Spinal cord (tissue), 10 donors: ENCODE measurements at places on chromosomes 2 and 18.
A peak's percentile ranks its signal among the peaks of the same experiment; 100 is the strongest.

DNA sequence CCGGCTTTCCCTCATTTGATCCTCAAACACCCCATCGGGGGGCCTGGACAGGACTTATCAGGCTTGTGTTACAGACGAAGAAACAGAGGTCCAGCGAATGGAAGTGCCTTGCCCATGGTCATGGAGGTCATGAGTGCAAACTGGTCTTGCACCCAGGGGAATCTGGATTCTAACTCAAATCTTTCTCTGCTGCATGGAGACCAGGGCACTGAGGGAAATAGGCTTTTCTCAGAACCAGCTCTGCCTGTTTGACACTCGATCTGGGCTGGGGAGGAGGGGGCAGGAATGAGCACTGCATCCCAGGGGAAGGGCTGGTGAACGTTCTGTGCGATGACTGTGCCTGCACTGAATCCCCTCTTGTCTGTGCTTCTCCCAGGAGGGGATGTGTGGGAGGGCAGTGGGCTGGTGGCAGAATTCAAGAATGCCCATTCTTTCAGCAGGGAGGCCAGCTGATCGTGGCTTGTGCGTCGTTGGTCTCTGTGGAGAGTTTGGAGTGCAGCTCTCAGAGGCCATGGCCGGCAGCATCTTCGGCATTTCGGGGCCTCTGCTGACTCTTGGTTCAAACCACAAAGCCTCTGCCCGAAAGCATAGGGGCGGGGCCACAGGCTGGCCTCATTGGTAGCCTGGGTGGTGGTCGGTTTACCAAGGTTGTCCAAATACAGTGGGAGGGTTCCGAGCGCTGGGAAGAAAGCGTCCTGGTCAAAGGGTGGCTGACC lies 171.6 kb downstream of the DDX1 start:
- no peak for DNase-seq

DNA sequence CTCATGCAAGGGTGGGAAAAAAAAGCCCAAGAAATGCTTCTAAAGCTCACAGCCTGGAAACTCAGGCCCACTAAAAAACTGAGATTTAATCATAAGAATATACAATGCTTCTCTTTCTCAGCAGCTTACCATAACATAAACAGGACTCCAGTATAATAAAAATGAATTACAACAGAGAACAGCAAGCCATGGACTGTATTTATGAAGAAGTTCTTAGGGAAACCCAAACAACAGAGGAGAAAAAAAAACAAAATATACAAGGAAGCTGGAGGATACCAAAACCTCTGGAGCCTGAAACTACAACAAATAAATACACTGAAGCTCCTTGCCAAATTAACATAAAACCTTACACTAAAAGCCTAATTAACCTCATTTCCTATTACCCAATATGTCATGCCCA lies 187.8 kb downstream of the RDH14 start:
- DNase-seq, result no peak

DNA sequence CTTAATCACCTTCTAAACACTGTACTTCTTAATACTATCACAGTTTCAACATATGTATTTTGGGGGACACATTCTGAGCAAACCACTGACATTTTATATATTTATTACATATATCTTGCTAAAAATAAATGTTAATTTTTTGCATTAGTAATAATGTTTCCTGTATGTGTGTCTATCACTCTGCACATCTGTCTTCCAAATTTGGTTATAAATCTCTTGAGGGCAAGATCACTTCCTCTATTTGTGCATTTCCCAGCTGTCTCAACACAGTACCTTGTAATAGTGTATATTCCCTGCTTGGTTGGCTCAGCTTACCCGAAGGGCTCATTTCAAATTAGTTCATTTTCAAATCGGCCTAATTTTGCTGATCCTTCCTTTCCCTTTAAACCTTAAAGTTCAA lies 617.1 kb upstream of the GYPC start:
- DNase-seq, result no peak

GRCh38 chr2:189851174-189851826 lies 67.0 kb downstream of the PMS1 start:
- DNase-seq, result no peak

DNA sequence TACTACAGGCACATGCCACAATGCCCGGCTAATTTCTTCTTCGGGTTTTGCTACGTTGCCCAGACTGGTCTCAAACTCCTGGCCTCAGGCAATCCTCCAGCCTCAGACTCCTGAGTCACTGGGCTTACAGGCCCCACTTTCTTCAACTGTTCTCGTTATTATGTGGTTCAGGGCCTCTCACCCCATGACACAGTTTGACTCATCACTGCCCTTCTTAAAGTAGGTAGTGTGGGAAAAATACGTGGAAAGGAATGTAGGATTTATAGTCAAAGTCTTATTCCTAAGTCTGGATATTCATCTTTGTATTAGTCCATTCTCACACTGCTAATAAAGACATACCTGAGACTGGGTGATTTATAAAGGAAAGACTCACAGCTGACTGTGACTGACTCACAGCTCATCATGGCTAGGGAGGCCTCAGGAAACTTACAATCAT lies 19.4 kb downstream of the CENPA start:
- DNase-seq, result no peak

DNA sequence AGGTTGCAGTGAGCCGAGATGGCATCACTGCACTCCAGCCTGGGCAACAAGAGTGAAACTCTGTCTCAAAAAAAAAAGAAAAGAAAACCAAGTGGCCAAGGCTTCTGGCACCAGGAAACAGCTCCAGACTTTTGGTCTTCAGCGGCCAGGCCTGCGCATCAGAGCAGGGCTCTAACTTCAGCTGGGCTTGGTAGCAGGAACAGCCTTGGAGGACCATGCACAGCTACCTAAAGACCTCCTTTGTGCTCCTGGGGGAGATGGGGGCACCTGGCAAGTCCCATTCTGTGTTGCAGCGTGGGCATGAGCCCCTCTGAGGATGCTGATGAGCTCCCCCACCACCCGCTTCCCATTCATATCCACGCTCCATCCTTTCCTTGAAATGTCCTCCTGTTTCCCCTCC lies 56.4 kb upstream of the SEMA4C start:
- no peak for DNase-seq

GRCh38 chr2:1026141-1026540 lies 75.5 kb downstream of the SNTG2 start:
- peak; percentile 78 for DNase-seq

DNA sequence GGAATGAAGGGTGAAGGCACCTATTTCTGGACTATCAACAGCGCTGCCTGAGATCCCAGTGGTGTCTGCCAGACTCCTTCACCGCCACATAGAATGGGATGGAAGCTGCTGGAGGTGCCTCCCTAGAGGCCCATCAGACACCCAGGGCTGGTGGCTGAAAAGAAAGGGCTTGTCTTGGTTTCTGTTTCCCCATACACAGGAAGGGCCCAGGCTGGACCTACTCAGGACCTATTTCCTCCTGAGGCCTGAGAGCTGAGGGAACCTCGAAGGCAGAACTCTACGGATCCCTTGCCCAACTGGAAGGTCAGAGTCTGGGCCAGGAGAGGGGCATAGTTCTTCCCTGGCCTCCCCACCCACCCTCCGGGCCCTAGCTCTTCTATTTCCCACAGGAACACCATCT lies 2.9 kb upstream of the CLEC4F start:
- no peak for DNase-seq

DNA sequence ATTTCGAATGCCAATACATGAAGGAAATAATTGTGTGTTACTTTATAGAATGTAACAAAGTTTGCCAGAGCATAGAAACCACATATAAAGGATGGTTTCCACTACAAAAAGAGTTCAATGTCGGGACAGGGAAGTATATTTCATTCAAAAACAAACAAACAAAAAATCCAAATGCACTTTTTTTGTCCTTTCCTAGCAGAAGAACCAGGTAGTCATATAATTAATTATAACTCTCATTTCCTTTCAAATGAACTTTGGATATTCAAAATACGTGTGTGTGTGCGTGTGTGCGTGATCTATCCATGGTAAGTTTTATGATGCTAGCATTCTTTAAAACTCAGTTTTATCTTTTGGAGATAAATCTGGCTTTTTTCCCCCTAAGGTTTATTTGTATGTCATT lies 8.3 kb downstream of the FN1 start:
- no peak for DNase-seq
